ENCODE measurements at places on chromosomes 13 and 19.
A peak's percentile ranks its signal among the peaks of the same experiment; 100 is the strongest.

DNA sequence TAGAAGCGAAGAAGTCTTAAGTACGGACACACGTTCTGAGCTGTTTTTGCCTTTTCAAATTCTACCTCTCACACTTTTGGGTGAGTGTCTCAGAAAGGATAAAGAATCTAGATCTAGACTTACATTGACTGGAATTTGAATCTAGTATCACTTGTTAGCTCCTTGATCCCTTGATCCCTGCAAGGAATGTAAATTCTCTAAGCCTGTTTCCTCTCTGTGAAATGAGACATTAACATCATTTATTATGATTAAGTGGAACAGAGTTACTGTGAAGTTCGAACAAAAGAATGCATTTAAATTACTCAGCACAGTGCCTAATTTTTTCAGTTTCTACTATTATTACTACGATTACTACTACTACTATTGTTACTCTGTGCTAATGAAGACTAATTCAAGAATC is 86.6 kb upstream of the POSTN start:
- no peak for DNase-seq

- no peak for DNase-seq
These were observed 1.1 kb downstream of the ATP4A start for GRCh38 chr19:35562336-35562735.

- DNase-seq: no peak
These were observed 172.0 kb downstream of the DLEU7 start for GRCh38 chr13:50671497-50671850.

DNA sequence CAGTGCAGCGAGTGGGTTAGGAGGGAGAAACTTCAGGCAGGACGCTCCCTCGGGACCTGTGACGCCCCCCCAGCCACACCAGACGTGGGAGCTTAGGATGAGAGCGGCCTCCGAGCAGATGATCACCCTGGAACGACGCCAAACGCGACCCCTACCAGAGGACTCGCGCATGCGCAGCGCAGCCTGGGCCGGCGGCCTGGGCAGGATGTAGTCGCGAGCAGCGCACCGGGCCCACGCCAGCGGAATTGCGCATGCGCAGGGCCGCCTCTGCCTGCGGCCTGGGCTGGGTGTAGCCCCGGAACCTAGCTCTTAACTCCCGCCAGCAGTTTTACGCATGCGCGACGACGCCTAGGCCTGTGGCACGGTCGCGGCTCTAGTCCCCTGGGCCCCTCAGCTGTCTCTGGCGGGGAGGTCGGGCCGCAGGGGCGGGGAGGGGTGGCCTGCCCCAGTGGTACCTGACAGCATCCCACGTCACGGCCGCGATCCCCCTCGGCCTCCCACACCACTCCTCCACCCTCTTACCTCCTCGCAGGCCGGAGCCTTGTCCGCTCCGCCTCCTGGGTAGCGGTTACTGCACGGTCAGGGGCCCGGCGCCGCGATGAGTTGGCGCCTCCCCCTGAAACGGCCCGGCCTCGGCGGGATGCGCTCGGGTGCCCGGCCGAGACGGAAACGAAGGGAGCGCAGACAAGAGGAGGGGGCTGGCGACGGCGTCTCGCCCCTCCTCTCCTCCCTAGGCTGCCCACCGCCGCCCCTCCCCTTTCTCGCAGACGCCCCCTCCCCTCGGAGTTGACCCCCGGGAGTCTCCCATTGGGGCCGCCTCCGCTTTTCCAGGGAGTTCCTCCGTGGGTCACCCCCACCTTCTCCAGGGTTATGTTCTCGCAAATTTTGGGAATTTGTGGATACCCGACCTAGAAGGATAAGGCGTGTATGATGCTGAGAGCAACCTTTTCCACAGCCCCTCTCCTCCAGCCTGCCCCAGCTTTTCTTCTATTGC is at the start of gene RCBTB2:
RCBTB2 (minus strand) TSS at position 575 of the 994 bp plus-strand sequence. CDS start 11,141 bp downstream, outside the sequence.
- DNase-seq: peak; percentile 64

- DNase-seq: no peak
These were observed 958 bp downstream of the CA11 start for GRCh38 chr19:48644839-48645619.

- no peak for DNase-seq
These were observed 95.7 kb downstream of the TNFSF13B start for GRCh38 chr13:108365255-108365654.

GRCh38 chr13:101530293-101530692 is 77.8 kb downstream of the ITGBL1 start:
- DNase-seq: no peak

DNA sequence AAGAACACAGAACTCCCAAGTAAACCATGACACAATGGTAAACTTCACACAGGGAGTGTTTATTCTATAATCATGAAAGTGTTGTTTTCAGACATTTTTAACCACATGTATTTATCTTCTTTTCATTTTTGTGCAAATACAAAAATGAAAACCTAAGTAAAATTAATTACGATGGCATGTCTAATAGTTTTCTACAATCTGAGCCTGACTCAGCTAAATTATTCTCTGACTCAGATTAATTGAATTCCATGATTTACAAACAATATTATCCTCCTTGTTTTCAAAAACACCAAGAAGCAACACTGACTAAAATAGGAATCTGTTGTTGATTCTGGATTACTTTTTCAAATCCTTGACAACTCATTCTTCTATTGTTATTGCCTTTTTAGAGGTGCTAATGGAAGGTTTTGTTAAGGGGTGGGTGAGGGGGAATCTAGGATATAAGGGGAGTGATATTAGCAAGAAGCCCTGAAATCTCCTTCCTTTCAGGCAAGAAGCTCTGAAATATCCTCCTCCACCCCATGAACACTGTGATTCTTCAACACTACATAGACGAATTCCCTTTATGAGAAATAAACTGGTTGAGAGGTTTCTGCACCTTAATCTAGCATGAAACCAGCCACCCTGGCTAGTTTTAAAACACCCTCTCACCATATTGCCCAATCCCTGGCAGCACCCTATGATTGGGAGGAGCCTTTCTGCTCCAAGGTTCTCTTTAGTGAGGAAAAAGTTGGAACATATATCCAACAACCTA is 1057.7 kb upstream of the PCDH20 start:
- no peak for DNase-seq

GRCh38 chr19:49520705-49521319 is 7.0 kb upstream of the RCN3 start:
- no peak for DNase-seq

GRCh38 chr13:50291611-50292010 is 276.4 kb downstream of the KCNRG start:
- no peak for DNase-seq

- DNase-seq: no peak
These were observed at the start of gene GJB6 for GRCh38 chr13:20231839-20232555. Gene GJB6, minus strand, starts transcription at chr13:20232319. Its CDS starts 8,839 bp downstream, at chr13:20223480.

- DNase-seq: no peak
These were observed 65.6 kb upstream of the HTR2A start for GRCh38 chr13:46962281-46962941.

DNA sequence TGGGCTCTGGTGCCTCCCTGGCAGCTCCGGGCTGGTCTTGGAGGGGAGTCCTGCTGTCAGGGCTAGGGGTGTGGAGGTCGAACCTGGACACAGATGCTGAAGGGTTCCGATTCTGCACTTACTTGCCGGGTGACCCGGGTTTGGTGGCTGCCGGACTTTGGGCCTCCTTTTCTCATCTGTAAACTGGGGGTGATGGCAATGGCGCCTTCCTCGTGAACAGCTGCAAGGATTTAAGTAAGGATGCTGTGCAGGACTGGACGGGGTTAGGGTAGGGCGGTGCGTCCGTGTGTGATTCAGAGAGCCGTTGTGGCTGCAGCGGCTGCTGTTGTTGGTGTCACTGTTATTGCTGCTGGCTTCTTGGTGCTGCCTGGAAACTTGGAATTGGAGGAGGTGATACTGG is 2.4 kb downstream of the HPN start:
- DNase-seq: no peak

DNA sequence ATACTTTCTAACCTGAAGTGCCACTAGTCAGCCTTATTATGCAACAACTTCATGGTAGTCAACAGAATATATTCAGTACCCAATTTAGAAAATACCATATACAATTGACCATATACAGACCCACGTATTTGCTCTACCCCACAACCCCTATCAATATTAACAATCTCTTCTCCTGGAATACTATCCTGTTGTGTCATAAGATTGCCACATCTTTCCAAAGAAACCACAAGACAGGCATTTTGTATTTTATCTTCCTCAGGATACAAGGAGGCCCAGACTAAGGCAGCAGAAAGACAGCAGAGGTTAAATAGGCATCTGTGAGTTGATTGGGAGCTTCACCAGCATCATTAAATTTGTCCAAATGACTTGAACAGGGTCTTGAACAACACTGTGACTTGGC is 4.5 kb downstream of the SPART start:
- no peak for DNase-seq

DNA sequence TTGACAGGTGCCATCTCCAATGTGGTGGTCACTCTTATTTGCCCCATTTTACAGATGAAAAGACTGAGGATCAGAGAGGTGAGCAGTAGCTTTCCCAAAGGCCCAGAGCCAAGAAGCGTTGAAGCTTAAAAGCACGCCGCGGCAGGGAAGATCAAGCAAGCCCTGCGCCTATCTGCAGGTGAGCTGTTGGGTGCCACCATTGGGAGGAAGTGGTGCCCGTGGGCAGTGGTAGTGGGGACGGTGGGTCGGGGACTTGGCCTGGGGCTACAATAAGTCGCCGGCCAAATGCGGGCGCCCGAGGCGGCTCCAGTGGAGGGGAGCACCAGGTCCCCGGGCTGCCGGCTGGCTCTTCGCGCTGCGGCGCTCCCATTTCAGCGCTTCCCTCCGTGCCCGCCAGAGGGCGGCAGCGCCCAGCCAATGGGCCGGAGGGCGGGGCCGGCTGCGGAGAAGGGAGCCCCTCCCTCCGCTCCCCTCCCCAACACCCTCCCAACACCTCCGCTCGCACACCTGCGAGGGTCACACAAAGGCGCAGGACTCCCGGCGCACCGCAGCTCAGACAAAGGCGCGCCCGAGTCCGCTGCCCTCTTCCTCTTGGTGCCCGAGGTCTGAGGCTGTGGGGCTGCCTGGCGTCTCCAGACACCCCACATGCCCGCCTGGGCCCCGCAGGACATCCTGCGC is 744 bp upstream of the POU2F2 start:
- DNase-seq: no peak

- DNase-seq: no peak
These were observed 4.2 kb upstream of the TEX29 start for GRCh38 chr13:111316161-111316730.

DNA sequence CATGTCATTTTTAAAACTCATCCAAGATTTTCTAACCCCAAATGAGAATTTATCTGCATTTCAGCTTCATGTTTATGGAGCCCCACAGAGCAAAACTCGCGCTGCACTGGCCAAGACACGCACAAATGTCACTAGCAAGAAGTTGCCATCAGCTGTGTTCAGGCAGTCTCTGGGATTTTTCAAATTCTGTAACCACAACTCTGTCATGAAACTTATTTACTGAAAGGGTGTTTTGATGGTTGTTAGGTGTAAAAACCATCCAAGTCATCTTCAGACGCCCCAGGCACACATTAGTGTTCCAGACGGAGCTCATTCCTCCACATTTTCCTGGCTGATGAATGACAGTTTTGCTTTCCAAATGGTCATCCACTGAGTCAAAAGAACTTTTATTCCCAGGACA is 63.4 kb downstream of the SLC7A1 start:
- DNase-seq: no peak

DNA sequence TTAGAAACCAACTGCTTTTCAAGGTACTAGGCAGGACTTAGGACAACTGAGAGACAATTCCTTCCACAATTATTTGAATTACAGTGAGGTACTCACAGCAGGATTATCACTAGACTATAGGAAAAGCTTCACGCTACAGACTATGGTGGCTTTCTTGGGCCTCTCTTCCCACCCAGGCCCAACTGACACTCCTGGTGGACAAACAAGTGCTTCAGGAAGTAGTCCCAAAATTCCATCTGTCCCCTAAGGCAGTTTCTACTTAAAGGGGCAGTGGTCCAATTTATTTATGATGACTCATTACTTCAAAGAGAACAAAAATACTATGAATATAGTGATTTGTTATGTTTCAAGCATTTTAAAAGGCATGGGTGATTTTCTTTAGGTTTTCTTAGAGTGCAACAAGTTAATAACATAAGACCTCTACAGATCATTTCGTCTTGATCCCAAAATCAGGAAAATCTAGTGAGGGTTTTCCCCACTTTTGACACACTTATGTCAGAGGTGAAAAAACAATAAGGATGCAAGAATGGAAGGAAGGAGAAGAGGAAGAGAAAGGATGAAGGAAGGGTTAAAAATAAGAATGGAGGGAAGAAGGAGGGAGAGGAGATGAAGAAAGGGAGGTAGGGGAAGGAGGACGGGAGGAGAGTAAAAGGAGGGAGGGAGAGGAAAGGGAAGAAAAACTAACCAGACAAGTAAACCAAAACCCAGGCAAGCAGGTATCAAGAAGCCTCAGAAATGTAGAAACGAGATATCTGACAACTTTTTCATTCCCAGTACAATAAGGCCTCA is 100.7 kb downstream of the SERP2 start:
- no peak for DNase-seq
